ENCODE measurements at places on chromosomes 12 and 14.

GRCh38 chr14:75803765-75804164 lies 142.7 kb downstream of the TTLL5 start:
- H3K36me3 ChIP-seq = no peaks in the 10 kb centered on the region
- no peaks in the 10 kb centered on the region for H3K4me1 ChIP-seq
- no peaks in the 10 kb centered on the region for H3K27me3 ChIP-seq

GRCh38 chr12:106583242-106584103 lies 669 bp downstream of the RFX4 start:
- H3K4me3 ChIP-seq = peak overlapping the region; percentile 21
- H3K27ac ChIP-seq = no peak overlapping the region
- H3K36me3 ChIP-seq = no peaks in the 10 kb centered on the region
- no peak for DNase-seq

DNA sequence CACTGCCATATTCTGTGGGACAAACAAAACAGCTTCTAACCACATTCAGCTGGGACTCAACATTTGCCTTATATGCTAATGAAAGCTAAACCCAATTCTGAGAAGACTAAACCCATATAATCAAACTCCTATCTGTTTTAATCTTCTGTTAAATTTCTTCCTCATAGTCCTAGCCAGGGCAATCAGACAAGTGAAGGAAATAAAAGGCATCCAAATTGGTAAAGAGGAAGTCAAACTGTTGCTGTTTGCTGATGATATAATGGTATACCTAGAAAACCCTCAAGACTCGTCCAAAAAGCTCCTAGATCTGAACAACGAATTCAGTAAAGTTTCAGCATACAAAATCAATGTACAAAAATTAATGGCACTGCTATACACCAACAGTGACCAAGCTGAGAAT lies 157.1 kb downstream of the PHLDA1 start:
- no peak overlapping the region for H3K27ac ChIP-seq
- no peak overlapping the region for H3K4me3 ChIP-seq
- no peaks in the 10 kb centered on the region for H3K27me3 ChIP-seq
- H3K4me1 ChIP-seq = 0 out of 2 replicates have a peak, but pooled peaks cover 1% of the 10 kb centered on the region

- no peaks in the 10 kb centered on the region for H3K27me3 ChIP-seq
- H3K27ac ChIP-seq = no peak overlapping the region
- H3K4me1 ChIP-seq = no peaks in the 10 kb centered on the region
- no peak for DNase-seq
These were observed 244.2 kb downstream of the KSR2 start for GRCh38 chr12:117724543-117724942.

DNA sequence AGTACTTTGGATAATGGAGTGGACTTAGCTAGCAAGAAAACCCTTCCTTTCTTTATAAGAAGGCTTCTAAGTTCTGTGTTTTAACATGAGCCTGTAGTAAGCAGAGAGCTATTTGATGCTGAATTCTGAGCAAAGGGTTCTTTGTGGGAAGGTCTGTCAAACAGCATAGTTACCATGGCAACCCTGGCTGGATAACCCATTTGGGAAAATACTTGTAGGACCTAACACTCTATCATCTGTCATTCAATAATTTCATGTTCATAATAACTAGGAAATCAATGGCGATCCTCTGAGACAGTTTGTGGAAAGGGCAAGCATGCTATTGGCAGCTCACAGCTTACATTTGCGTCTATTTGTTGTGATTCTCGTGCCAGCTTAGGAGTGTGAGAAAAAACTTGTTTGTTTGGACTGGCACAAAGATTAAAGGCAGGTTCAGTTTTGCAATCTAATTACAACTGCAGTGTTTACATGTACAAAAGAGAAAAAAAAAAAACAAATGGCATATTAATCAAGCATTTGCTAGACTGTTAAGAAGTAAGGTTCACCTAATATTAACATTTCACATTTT lies 219.2 kb downstream of the PDZRN4 start:
- no peak overlapping the region for H3K4me3 ChIP-seq
- no peaks in the 10 kb centered on the region for H3K36me3 ChIP-seq

- no peaks in the 10 kb centered on the region for H3K36me3 ChIP-seq
- no peak overlapping the region for H3K27ac ChIP-seq
- H3K4me1 ChIP-seq = peaks cover 7% of the 10 kb centered on the region
- H3K27me3 ChIP-seq = peaks cover 20% of the 10 kb centered on the region
- no peak for DNase-seq
These were observed 1.0 kb upstream of the DUSP6 start for GRCh38 chr12:89353188-89353822.

DNA sequence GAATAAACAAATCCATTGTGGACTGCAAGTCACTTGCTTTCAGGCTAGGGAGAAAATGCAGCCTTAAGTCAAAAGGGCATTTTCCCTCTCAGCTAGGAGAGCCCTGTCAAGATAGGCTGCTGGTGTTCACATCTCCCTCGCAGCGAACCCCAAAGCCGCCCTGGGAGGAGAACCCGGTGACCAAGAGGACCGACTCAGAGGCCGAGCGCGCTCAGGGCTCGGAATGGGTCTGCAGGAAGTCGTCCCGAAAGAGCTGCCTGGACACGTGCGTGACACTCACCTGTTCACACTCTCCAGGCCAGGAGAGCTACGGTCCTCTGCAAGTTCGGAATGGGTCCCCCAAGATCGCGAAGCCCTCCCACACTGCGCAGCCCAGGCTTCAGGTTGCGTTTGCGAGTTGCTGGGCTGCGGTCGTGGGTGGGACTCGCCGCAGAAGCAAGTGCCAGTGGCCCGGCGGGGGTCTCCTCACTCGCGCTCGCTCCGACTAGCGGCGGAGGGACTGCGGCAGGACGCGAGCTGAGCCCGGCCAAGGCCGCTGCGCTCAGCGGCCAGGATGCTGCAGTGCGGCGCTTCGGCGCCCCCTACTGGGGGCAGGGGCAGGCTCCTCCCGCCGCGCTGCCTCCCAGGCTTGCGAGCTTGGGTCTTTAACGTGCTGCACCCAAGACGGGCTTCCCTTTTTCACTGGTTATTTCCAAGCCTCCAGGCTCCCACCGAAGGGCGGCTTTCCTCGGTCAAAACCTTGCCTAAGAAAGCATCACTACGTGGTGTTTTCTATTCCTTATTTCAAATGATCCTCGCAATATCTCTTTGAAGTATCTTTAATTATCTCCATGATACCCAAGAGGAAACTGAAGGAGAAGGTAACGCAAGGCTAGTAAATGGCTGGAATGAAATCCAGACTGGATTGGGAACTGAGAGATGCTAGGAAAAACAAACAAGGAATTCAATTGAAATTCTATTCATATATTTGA lies at the start of gene RERG:
Gene RERG, minus strand, starts transcription at position 503 of the 971 bp plus-strand sequence. CDS start 3,928 bp downstream, outside the sequence.
- H3K27me3 ChIP-seq = no peaks in the 10 kb centered on the region
- H3K27ac ChIP-seq = no peak within 1 kb of the TSS
- peak; percentile 84 for DNase-seq
- H3K4me1 ChIP-seq = no peaks in the 10 kb centered on the region
- no peaks in the 10 kb centered on the region for H3K36me3 ChIP-seq

DNA sequence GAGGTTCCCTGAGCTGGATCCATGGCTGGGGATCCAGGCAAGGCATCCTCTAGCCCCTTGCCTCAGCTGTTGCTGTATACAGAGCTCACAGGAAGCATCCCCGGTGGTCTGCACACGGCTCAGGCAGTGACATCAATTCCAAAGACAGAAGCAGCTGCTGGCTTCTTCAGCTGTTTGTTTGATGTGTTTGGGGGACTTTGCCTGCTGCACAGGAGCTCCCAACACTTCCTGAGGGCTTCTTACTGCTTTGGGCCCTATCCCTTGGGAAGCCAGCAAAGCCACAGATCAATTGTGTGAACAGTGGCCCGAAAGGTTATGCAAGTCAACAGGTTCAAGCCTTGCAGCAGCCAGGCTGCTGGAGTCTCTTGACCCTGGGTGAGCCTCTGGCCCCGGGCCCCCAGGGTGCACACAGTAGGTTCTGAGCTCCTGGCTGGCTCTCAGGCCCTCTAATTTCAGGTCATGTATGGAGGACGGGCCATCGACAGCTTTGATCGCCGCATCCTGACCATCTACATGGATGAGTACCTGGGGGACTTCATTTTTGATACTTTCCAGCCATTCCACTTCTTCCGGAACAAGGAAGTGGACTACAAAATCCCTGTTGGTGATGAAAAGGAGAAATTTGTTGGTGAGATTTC lies 42.6 kb downstream of the CCDC92 start:
- no peak for DNase-seq
- H3K4me1 ChIP-seq = no peaks in the 10 kb centered on the region
- no peak overlapping the region for H3K27ac ChIP-seq
- no peaks in the 10 kb centered on the region for H3K27me3 ChIP-seq
- no peaks in the 10 kb centered on the region for H3K36me3 ChIP-seq
- no peak overlapping the region for H3K4me3 ChIP-seq

- H3K27me3 ChIP-seq = no peaks in the 10 kb centered on the region
- no peaks in the 10 kb centered on the region for H3K4me1 ChIP-seq
- no peaks in the 10 kb centered on the region for H3K36me3 ChIP-seq
- no peak for DNase-seq
These were observed 191.7 kb downstream of the SPTSSA start for GRCh38 chr14:34270361-34270760.

DNA sequence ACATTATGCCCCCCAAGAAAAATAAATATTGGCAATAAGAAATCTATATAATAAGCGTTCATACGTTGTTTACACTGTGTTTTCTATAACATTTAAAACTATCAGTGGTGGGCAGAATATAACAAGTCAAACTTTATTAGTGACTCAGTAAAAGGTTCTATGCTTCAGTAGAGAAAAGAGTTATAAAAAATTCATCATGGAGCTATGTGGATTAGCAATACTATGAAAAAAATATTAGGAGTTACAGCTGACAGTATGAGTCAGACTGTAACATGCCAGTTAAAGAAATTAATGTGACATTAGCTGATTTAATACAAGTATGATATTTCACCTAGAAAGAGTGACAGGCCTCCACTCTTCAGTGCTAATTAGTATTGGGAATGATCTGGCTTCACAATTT lies 125.1 kb upstream of the GARIN6 start:
- H3K36me3 ChIP-seq = no peaks in the 10 kb centered on the region
- H3K27me3 ChIP-seq = no peaks in the 10 kb centered on the region
- H3K4me3 ChIP-seq = no peak overlapping the region
- H3K4me1 ChIP-seq = no peaks in the 10 kb centered on the region
- H3K27ac ChIP-seq = no peak overlapping the region

- peaks cover 2% of the 10 kb centered on the region for H3K4me1 ChIP-seq
- no peak overlapping the region for H3K4me3 ChIP-seq
- DNase-seq = no peak
- peaks cover 7% of the 10 kb centered on the region for H3K36me3 ChIP-seq
These were observed 3.5 kb downstream of the ARL6IP4 start for GRCh38 chr12:122983789-122984515.

- H3K4me1 ChIP-seq = no peaks in the 10 kb centered on the region
- H3K36me3 ChIP-seq = no peaks in the 10 kb centered on the region
These were observed 125.9 kb upstream of the NTF3 start for GRCh38 chr12:5305886-5306545.

GRCh38 chr14:55698051-55698450 lies 118.0 kb downstream of the KTN1 start:
- H3K4me3 ChIP-seq = no peak overlapping the region
- DNase-seq = no peak
- no peaks in the 10 kb centered on the region for H3K27me3 ChIP-seq
- no peak overlapping the region for H3K27ac ChIP-seq
- no peaks in the 10 kb centered on the region for H3K4me1 ChIP-seq

GRCh38 chr12:27814411-27814810 lies 34.4 kb upstream of the MANSC4 start:
- H3K27me3 ChIP-seq = no peaks in the 10 kb centered on the region
- no peak for DNase-seq
- H3K36me3 ChIP-seq = no peaks in the 10 kb centered on the region
- no peak overlapping the region for H3K27ac ChIP-seq
- H3K4me3 ChIP-seq = no peak overlapping the region
- no peaks in the 10 kb centered on the region for H3K4me1 ChIP-seq

GRCh38 chr14:57933349-57933748 lies 67.5 kb upstream of the SLC35F4 start:
- H3K4me1 ChIP-seq = no peaks in the 10 kb centered on the region
- H3K36me3 ChIP-seq = no peaks in the 10 kb centered on the region
- H3K4me3 ChIP-seq = no peak overlapping the region
- no peak for DNase-seq
- no peak overlapping the region for H3K27ac ChIP-seq
- H3K27me3 ChIP-seq = no peaks in the 10 kb centered on the region

GRCh38 chr12:111285200-111285599 lies 83.7 kb downstream of the PHETA1 start:
- no peaks in the 10 kb centered on the region for H3K36me3 ChIP-seq
- H3K4me1 ChIP-seq = peaks cover 5% of the 10 kb centered on the region
- no peaks in the 10 kb centered on the region for H3K27me3 ChIP-seq
- no peak overlapping the region for H3K4me3 ChIP-seq
- no peak for DNase-seq
- H3K27ac ChIP-seq = no peak overlapping the region

- H3K36me3 ChIP-seq = peaks cover 9% of the 10 kb centered on the region
- no peaks in the 10 kb centered on the region for H3K4me1 ChIP-seq
- no peak overlapping the region for H3K27ac ChIP-seq
- DNase-seq = no peak
These were observed 47.1 kb downstream of the IL31 start for GRCh38 chr12:122126713-122127597.

- H3K4me3 ChIP-seq = peak overlapping the region; percentile 29
- H3K4me1 ChIP-seq = no peaks in the 10 kb centered on the region
- no peak overlapping the region for H3K27ac ChIP-seq
These were observed 553 bp downstream of the CLEC14A start for GRCh38 chr14:38255408-38255672.
